Fibroblast of skin of left quadriceps (primary cell): ENCODE measurements at places on chromosomes 6 and 20.
A peak's percentile ranks its signal among the peaks of the same experiment; 100 is the strongest.

DNA sequence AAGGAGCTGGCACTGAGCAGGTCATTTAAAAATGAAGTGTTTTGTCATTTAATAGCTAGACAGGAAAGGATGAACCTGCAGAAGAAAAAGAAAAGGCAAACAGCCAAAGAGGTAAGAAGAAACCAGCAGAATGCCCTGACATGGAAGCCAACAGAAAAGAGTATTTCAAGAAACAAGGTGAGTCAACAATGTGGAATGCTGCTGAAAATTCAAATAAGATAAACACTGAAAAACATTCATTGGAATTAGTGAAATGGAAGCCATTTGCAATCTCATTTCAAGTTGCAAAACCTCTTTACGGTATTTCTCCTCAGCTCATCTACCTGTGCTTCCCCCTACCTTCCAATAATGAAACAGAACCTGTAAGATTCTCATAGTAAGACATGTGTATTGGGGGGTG lies 59.6 kb downstream of the RWDD2A start:
- peak; percentile 42 for DNase-seq

GRCh38 chr20:10622657-10623418 lies 51.0 kb downstream of the JAG1 start:
- no peak for DNase-seq

- no peak for DNase-seq
Measured at GRCh38 chr6:96836631-96837080, 621 bp downstream of the GPR63 start.

DNA sequence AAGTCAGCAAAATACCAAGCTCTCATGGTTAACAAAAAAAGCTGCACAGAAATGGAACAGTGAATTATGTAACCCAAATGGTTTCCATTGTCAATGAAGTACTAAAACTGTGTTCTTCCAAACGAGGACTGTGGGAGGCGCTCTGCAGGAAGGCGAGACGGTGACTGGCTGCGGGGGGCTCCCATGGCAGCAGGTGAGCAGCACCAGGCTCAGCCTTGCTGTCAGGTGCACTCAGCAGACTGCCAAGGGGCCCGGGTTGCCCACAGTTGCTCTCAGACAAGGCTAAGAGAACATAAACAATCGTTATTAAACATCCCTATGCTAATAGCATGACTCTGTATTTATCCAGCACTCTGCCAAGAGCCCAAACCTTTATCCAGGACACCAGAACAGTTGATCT lies 630.3 kb upstream of the ARID1B start:
- DNase-seq: no peak

DNA sequence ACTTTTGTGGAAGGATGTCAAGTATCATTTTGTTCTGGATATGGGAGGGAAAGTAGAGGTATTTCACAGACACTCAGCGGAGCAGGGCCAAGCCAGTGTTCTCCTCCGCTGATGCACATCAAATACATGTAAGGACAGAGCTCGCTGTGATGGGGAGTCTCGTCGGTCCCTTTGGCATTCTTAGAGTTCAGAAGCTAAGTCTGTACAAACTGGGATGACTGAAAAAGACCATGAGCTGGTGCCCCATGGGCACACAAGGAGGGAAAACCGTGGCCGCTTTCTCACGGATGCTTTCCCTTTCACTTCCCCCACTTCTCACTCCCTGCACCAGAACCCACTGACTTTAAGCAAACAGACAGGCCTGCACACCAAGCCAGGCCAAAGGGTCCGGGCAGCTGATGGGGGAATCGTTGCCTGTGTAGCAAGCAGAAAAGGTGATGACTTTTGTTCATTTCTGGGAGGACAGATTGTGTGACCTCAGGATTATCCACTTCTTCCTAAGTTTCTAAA lies 27.7 kb upstream of the MPC1 start:
- no peak for DNase-seq

DNA sequence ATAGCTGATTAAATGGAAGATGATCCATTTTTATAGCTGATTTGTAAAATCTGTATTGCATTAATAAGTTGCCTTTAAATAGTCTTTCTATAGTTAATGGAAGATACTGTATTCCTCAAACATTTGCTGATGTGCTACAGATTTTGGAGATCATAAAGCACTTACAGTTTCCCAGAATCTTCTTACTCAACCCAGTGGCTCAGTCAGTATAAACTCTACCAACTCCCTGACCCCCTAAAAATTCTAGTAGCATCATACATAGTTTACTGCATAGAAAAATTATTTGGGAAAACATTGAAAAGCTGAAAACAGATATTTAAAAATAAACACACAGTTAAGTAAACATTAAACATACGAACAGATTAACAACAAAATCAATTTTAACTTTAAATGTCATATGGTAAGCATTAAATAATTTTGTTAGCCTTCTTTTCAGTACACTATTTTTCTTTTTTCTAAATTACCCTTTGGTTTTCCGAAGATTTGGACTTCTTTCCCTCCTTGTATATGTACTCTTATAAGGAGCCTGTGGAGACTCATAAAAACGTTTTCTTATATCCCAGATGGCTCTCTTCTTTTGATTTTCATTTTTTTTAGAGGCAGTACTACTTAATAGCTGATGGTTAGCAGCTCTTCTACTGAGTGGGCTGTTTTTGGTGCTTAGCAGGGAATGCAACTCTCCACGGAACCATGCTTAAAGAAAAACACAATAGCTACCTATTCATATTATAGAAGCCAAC lies 62.7 kb upstream of the BMP5 start:
- DNase-seq: no peak

- no peak for DNase-seq
Measured at GRCh38 chr20:54389596-54390280, 85.7 kb upstream of the DOK5 start.

DNA sequence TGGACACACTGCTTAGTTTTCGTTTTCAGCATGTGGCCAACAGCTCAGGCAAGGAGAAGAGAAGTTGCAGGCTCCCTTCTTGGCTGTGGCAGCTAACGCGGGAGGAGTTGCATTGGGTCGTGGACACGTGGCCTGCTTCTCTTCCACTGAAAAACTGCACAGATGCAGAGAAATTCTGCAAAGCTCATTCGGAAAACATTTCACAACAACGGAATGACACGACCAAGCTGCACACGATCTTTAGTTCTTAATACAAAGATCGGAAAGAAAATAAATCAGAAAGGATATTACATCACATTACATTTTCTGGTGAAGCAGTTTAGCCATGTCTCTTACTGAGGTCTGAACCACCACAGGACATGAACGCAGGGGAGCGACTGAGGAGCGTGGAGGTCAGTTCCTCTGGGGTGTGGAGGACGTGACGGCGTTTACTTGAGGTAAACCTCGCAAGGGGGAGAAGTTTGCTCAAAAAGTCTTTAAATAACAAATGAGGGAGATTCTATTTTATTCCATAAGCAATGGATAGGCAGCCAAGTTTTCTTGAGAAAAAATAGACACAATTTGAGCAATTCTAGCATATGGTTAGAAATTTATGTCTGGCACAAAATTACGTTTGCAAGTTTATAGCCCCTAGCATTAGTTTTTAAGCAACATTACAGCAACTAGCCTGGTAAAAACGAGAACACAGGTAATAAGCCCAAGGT lies 178.3 kb downstream of the THBS2 start:
- peak; percentile 79 for DNase-seq

GRCh38 chr6:69917834-69918233 lies 51.5 kb downstream of the COL19A1 start:
- DNase-seq: peak; percentile 36

DNA sequence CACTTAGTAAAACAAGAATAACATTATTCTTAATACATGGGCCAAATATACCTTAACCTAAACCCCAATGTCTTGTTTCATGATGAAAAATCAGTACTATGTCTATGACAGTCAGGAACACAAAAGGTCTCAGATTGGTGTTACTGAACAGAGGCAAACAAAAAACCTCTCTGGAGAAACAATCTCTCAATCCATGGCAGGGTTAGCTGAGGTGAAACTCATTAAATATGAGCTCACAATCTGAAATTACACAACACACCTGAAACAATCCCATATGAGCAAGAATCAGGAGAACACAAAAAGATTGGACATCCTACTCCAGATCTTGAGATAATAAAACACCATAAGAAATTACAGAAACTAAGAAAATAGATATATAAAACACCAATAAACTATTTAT lies 6.5 kb upstream of the SLC17A4 start:
- no peak for DNase-seq
